ENCODE measurements at places on chromosomes 11 and 22.
A peak's percentile ranks its signal among the peaks of the same experiment; 100 is the strongest.

DNA sequence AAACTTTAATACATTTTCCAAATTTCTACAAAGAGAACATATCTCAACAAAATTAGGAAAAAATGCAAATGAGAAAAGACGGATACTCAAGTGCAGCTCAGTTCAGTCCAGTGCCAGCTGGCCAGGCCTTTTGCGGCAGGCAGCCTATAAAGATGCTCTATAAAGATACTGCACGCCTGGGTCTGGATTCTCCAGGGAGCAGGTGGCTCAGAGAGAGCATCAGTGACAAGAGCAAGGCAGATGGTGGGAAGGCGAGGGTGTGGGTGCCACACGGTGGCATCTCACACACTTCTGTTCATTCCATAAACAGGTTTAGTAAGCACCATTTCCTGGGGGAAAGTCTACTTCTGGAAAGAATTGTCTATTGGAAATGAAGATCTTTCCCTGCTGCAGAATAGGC lies 18.1 kb upstream of the SCN3B start:
- no peak for DNase-seq

DNA sequence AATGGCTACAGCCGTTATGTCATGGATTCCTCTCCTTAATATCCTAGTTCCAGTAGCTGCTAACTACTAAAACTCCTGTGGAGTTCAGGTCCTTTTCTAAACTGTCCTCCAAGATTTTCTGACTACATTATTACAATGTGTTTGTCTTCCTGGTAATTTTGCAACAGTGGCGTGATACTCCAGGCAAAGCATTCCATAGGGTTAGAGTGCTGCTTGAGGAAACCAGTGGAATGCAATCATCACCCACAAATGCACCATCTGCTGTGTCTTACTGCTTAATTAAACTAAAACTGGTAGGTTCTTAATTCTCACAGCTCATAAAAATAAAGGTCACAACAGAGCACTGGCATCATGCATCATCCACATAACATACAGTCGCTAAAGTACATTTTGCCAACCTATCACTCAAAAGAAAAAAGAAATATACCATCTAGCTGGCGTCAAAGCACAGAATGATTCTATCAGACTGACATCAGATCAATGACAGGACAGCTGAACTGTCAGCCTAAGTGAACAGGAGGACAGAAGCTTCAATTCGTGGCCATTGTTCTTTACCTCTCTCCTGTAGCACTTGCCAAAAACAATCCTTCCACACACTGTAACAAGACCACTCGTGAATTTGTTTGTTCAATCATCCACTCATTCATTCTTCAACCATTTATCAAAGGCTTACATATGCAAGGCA lies 182.5 kb downstream of the CADM1 start:
- DNase-seq = no peak

GRCh38 chr11:24348908-24349307 lies 147.9 kb upstream of the LUZP2 start:
- DNase-seq = no peak

GRCh38 chr11:73271936-73272679 lies at the start of gene P2RY6:
P2RY6 (plus strand) TSS chr11:73272338; CDS start chr11:73296519, 24,181 bp downstream.
- no peak for DNase-seq

DNA sequence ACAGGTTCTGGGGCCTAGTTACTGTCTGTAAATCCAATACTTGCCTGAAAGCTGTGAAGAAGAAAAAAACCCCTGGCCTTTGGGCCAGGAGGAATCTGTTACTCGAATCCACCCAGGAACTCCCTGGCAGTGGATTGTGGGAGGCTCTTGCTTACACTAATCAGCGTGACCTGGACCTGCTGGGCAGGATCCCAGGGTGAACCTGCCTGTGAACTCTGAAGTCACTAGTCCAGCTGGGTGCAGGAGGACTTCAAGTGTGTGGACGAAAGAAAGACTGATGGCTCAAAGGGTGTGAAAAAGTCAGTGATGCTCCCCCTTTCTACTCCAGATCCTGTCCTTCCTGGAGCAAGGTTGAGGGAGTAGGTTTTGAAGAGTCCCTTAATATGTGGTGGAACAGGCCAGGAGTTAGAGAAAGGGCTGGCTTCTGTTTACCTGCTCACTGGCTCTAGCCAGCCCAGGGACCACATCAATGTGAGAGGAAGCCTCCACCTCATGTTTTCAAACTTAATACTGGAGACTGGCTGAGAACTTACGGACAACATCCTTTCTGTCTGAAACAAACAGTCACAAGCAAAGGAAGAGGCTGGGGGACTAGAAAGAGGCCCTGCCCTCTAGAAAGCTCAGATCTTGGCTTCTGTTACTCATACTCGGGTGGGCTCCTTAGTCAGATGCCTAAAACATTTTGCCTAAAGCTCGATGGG lies 13.5 kb downstream of the PIK3IP1 start:
- peak; percentile 85 for DNase-seq

GRCh38 chr22:40183029-40183581 lies 5.4 kb downstream of the TNRC6B start:
- DNase-seq = peak; percentile 64

GRCh38 chr22:46070803-46071450 lies 79.4 kb upstream of the PPARA start:
- peak; percentile 89 for DNase-seq

DNA sequence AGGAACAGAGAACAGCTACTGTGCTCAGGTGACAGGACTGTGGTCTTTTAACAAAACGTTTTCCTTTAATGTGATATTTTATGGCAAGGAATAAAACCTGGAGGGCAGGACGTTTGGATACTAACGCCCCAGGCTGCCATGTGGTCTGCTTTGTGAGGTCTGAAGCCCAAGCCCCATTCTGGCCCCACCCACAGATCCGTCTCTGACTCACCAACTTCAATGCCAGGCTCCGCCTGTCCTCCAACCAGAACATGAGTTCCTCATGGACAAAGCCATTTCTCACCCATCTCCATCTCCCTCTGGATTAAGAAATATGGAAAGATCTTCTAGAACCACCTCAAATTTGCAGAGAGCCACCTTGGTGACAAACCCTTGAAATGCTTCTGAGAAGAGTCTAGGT lies 148.8 kb downstream of the CRYBB2 start:
- no peak for DNase-seq

- no peak for DNase-seq
Observed at GRCh38 chr22:42561856-42562255, 8.1 kb downstream of the SERHL2 start.

- peak; percentile 83 for DNase-seq
Observed at GRCh38 chr11:48006301-48006992, 26.1 kb downstream of the PTPRJ start.

DNA sequence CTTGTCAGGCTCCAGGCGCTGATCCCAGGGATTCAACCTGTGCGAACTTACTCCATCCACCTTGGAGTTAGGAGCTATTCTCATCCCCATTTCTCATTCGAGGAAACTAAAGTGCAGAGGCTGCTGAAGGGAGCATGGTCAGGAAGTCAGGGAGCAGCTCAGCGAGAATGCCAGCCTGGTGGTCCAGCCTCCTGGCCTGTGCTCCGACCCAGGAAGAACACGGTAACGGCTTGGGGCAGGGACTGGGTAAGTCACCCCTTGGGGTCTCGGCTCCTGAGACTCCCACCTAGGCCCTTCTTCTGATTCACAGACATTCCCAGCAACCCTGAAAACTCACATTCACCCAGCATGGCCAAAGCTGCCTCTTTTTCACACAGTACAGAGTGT lies 132.8 kb downstream of the CRYBB2 start:
- DNase-seq = no peak

DNA sequence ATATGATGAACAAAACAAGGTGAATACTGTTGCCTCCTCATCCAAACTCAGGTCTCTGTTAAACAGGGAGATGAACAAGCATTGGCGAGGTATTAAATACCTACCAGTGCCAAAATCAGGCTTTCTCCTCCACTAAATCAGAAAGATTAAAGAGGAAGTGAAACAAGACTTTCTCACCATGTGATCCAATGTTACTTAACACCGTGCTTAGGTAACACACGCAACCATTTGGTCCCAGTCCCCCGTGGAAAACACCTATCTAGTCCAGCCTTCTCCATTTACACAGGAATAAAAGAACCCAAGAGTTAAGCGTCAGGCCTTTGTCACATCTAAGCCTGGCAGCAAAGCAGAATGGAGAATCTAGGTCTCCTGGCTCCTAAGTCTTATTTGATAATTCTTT lies 34.5 kb downstream of the TENM4 start:
- DNase-seq = no peak

DNA sequence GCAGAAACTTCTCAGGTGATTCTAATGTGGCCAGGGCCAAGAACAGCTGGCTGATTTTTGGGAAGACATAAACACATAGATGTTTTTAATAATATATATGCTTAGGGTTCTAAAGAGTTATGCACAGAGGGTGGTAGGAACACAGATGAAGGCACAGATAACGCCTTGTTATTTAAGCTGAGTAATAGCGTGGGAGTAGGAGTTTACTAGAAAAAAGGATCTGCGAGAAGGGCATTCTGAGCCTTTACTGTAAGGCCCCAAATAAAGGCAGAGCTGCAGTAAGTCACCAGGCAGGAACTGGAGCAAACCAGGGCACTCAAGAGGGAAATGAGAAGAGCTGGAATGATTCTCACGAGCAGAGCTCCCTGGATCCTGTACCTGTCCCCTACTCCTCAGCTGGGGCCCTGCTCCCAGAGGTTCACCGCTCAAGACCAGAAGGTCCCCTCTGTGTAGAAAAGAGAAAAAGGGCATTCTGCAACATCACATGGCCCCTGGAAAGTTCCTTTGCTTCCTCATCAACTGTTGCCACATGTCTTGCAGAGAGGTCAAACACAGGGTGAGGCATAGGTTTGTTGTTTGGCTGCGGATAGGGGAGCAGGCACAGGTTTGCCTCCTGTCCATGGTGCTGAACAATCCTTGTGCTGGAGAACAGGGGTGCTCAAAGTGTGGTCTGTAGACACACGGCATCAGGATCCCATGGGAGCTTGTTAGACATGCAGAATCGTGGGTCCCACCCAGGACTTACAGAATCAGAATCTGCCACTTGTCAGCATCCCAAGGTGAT lies 125.7 kb downstream of the TENM4 start:
- DNase-seq = no peak

DNA sequence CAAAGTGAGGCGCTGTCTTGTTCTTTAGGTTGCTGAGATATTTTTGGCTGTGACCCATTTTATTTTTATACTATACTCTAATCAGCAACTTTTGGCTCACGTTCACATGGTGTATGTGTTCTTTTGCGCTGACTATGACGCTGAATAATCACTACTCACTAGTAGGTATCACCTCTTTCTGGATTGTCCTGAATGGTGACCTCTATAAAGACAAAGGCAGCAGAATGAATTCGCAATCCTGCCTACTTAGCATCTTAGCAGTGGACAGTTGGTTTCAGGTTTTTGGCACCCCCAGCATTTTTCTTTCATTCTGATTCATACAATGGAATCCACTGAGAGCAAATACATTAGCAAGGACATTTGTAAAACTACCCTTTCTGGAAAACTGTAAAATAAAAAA lies 351.3 kb downstream of the JRKL start:
- no peak for DNase-seq

DNA sequence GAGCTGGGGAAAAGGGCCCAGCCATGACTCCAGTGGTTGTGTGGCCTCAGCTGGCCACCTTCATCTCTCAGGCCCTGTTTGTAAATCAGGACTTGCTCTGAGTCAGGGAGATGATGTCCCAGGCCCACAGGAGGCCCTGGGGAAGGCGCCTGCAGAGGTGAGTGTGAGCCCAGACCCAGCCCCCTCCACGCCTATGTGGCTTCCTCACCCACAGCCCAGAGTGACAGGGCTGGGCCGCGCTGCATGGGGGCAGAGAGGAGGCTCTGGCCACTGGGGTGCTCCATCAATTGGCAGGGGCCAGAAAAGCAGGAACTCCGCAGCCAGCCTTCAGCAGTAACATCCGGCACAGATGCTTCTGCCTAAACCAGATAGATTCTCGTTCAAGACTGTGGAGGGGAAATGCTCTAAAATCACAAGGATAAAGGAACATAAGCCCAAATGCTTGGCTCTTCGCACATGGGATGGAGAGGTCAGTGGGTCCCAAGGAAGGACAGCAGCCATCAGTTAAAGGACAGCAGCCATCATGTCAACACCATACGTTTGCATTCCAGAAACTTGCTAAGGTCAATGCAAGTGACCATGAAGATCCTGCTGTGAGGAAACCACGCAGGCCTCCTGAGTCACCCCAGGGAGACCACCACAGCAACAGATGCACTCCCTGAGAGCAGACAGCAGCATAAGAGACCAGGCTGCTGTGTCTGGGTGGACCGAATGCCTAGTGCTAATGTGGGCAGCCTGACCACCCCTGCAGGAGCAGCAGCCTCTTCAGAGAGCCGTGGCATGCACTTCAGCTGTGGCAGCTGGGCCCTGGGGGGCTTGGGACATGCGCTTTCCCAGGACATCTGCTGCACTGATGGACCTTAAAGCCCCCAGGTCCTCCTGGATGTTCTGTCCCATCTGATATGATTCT lies 28.3 kb downstream of the OSBPL5 start:
- no peak for DNase-seq

GRCh38 chr11:100403816-100404215 lies 283.3 kb upstream of the ARHGAP42 start:
- no peak for DNase-seq

- DNase-seq = no peak
Observed at GRCh38 chr11:126588630-126589491, 233.4 kb downstream of the ST3GAL4 start.

DNA sequence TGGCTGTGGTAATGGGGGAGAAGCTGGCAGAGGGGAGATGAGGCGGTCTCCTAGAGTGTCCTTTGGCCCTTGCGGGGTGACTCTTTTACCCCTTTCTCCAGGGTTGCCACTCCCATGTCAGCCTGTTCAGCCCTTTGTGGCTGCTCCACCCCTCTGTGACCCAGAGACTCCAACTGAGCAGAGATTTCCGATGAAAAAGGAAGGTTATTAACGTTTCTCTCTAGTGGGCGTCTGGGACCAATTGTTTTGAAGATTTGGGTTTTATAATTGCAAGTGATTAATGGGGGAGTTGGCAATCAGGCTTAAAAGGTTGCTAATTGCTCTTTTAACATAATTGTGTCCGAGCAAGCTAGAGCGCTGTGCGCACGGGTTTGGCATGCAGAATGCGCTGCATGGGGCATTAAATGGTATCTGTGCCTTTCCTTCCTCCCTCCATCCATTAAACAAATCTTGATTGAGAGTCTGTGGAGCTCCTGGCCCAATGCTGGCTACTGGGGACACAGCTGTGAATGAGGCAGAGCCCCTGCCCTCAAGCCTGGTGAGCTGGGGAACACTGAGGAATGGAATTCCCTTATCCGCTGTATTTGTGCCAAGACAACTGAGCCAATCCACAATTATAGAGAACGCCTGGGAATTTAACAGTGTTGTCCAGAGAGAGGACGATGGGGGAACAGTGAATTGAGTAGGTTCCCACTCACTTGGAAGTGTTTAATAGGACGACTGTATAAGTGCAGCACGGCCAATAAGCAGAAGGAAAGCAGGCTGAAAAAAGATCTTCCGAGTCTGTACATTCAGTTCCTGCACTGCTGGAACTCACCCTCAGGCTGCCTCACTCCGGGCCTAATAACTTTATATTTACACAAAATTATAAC lies 295.9 kb downstream of the MIAT start:
- DNase-seq = no peak

GRCh38 chr22:47022075-47022473 lies 259.6 kb downstream of the TBC1D22A start:
- no peak for DNase-seq

DNA sequence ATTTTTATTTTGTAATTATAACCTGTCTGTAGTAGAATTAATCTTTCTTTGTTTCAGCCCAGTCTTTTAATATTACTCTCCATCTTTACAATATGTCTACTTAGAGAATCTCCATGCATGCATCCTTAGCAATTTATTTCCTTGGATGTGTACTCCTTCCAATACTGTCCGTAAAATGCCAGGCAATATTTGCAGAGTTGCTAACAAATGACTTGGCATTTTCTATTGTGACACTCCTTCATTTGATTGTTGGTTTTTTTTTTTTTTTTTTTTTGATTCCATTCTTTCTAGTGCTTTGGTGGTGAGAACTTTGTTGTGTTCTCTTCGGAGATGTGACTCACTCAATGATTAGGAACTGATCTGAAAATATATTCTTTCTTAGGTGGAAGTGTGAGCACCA lies 220.3 kb downstream of the CNTN5 start:
- no peak for DNase-seq
